Stimulated activated CD8-positive, alpha-beta memory T cell treated with anti-CD3 and anti-CD28 coated beads, Interleukin-4, amount 100 ng/mL, for 1 hour (primary cell): ENCODE measurements at places on chromosomes 13 and 19.

- no peak for DNase-seq
These were observed 3.1 kb upstream of the SOHLH2 start for GRCh38 chr13:36217456-36217855.

- DNase-seq = no peak
These were observed 12.5 kb upstream of the TBC1D4 start for GRCh38 chr13:75494491-75494890.

DNA sequence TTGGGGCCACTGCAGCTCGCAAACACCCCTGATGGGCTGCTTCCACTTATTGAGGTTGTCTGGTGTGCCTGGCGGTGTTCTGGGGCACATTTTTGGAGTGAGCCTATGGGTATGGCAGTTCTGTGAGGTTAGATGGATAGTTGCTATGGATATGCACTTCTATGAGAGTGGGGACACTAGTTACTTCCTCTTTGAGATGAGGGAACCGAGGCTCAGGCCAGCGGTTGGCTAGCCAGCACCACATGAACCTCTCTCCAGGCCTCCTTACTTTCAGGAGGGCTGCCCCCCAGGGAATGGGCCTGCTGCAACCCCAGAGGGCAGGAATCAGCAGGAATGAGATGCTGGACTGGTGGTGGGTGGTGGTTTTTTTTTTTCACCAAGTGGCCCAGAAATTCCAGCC lies 13.5 kb upstream of the PRR19 start:
- no peak for DNase-seq

- DNase-seq = peak; percentile 38
These were observed 31.3 kb upstream of the ISYNA1 start for GRCh38 chr19:18469069-18469846.

GRCh38 chr19:2394442-2395292 lies 32.7 kb downstream of the TIMM13 start:
- DNase-seq = no peak

DNA sequence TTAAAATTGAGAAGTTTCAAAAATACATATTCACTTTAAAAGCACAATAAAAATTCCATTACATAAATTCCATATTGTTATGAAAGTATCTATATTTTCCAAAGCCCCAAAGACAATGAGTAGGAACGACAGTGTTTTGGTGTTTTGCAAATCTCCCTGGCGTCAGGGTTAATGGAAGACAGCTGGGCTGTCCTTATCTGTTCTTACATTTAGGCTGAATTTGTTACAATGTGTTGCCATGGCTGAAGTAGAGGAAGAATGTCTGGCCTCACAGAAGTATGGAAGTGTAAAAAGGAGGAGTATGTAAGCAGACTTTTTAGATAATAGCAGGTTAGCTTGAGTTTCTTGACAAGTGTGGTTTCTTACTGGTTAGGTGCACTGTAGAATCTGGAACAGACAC lies 124.4 kb upstream of the SPATA13 start:
- DNase-seq = no peak

DNA sequence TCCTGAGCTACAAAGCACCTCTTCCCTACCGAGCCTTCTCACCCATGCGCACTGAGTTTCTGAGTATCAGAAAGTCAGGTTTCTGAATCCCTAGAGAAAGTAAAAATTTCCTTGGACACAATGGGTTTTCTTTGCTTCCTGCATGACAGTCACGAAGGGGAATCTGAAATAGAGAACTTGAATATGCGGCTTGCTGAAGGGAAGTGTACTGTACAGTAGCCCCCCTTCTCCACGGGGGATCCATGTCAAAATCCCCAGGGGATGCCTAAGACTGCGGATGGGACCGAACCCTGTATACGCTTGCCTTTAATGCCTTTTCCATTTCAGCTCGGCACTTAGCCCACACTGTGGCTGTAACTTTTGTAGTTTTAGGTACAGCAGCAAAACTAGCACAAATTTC lies 107.9 kb downstream of the GGACT start:
- DNase-seq = no peak

DNA sequence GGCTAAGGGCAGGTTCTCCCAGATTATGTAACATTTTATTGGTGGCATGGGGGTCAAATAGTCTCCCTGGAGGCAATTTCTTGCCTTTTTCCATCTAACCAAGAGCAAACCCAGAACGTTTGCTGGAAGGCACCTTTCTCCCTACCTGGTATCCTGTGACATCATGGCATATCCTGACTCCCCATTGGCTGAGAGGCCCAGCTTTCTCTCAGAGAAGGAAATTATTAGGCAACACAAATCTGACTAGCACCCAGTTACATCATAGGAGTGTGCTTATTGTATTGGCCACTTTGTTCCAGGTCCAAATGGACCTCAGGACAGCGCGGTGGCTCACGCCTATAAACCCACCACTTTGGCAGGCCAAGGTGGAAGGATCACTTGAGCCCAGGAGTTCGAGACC lies 13.0 kb downstream of the NTN5 start:
- no peak for DNase-seq

DNA sequence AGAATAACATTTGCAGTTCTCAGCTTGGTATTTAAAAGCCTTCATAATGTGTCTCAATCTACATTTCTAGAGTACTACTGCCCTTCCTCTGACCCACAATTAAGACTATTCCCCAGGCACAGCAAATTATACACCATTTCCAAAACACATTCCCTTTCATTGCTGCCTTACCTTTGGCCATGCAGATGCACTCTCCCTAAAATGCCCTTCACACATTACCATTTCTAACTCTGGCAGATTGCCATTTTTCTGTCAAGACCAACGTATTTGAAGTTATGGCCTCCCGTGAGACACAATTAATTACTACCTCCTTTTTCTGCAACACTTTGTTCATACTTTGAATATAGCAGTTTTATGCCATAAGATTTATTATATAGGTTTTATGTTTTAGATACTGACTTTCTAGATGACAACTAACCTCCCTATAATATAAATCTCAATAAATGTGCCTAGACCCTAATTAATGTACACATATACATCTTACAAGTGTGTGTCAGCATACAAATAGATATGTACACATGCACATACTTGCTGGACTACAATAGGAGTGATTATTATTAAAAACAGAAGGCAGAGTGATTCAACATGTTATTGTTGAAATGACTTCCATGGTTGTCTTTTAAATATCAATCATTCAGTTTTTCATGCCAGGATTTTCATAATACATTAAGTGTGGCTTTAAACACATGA lies 2902.5 kb downstream of the PCDH9 start:
- DNase-seq = no peak

DNA sequence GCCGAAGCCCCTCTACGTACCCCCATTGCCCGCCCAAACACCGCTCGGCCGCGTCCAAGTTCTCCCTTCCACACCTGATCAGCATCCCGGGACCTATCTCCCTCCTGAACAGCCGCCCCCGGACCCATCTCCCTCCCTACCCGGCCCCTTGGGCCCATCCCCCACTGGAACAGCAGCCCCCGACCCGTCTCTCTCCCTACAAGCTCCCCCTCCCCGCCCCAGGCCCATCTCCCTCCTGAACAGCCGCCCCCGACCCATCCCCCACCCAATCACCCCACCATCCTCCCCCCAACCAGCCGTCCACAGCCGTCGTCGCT lies 610 bp downstream of the ZSCAN1 start:
- no peak for DNase-seq

DNA sequence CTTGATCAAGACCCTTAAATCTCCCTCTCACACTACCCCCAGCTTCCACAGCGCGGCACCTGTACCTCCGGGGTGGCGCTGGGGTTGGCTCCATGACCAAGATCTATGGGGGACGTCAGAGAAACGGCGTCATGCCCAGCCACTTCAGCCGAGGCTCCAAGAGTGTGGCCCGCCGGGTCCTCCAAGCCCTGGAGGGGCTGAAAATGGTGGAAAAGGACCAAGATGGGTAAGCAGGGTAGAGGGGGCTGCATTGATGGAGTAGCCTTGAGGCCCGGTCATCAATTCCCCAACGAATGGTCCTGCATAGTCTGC lies 8.1 kb upstream of the CD79A start:
- no peak for DNase-seq

DNA sequence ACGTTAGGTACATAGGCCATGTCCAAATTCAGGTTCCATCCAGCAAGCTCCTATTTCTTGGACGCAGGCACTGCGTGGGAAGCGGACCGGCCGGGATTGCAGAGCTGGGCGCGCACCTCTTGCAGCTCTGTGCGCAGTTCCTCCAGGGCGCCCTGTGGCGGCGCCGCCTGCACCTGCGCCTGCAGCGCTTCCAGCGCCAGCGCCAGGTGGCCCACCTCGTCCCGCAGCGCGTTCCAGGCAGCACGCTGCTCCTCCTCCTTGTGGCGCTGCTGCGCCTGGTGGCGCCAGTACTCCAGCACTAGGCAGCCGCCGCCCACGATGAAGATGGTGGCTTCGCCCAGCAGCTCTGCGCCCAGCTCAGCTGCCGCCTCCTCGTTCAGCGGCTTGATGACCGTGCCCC lies 31.1 kb downstream of the OPA3 start:
- no peak for DNase-seq

GRCh38 chr13:68168448-68168847 lies 938.3 kb upstream of the PCDH9 start:
- no peak for DNase-seq
